CD4-positive, alpha-beta T cell treated with Interleukin-6 at 100 ng/mL for 8 hours (primary cell): ENCODE measurements at places on chromosomes 13 and 19.

DNA sequence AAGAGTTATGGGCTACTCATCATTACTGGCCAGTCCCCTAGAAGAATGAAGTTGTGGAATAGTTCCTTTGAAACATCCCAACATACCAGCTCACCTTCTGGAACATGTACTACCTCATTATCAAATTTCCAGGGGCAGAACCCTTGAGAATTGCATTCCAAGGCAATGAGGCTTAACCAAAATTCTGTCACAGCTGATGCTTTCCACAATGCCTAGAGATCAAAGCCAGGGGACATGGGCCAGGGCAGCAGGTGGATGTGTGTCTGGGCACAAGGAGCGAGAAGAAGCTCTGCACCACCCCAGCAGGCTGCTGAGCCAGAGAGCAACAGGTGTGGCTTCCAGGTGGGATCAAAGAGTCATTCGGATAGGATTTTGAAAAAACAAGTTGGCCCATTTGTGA is 362.1 kb downstream of the EFNB2 start:
- DNase-seq, result no peak

DNA sequence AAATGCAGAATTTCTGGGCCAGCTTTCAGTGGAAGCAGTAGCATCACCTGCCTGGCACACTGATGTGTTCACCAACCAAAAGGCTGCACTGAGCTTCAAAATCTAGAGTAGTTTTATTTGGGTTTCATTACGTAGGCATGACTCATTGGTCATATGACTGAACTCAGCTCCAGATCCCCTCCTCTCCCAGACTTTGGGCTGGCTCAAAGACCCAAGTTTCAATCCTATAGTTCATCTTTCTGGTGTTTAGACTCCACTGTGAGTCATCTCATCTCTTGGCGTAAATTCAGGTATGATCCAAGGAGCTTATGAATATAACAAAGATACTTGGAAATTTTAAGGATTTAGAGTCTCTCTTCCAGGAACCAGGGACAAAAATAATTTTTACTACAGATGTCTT is 17.7 kb downstream of the ZMYM5 start:
- DNase-seq, result no peak

DNA sequence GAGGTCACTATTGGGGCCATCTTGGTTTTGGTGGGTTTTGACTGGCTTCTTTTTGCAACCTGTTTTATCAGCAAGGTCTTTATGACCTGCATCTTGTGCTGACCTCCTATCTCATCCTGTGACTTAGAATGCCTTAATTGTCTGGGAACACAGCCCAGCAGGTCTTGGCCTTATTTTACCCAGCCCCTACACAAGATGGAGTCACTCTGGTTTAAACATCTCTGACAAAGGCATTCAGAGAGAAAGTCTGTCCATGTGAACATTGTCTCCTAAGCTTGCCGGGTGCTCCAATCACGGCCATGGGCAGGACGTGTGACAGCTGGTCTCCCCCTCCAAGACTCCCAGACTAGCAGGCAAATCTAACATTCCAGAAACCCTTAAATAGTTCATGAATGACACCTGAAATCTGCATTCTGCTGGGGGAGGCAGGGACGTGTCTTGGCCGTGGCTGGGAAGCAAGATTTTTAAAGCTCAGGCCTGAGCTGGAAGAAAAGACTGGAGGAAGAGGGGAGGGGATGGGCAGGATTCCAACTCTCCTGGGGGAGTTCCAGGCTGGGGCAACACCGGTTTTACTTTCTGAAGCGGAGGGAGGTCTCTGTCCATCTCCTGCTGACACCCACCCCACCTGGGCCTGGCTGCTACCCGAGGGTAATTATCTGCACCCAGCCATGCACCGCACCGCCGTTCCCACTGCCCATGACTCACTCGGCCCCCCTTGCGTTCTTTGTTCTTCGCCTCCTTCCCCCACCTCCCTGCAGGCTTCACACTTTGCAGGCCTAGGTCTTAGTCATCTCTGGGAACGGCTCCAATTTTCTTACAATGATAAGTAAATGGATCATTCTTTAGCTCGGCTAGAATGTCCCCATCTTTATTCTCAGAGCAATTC is 11.6 kb upstream of the OR1M1 start:
- DNase-seq, result no peak

DNA sequence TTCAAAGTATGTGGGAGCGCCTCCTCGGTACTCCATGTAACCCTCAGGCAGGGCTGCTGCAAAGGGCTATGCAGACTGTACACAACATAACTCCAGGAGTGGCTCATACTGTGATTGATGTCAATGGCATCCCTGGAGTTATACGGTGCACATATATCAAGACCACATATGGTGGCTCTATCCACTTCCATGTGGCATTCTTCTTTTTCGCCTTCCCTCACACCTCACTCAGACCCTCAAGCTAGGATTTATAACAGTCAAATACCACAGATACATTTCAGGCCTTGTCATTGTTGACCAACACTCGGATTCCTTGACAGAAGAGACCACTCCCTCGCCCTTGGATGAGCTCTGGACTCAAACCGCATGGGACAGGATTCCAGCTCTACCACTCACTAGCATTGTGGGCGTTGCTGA is 11.3 kb upstream of the UBL3 start:
- DNase-seq, result no peak

DNA sequence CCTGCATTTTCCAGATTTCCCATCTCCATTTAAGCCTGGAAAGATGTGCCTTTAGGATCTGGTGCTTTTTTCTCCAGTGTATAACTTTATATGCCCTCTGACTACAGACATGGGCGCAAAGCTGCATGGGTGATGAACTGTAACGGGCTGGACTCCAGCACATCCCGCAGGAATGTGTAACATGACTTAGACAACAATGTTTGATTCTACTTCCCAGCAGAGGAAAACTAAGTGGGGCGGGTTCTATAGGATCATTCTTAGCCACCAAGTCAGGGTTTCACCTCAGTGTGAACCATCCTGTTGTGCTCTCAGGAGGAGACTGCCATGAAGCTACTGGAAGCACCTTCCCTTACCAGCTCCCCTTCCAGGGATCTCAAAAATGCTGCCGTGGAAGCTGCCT is 93.2 kb upstream of the SERP2 start:
- DNase-seq, result no peak

DNA sequence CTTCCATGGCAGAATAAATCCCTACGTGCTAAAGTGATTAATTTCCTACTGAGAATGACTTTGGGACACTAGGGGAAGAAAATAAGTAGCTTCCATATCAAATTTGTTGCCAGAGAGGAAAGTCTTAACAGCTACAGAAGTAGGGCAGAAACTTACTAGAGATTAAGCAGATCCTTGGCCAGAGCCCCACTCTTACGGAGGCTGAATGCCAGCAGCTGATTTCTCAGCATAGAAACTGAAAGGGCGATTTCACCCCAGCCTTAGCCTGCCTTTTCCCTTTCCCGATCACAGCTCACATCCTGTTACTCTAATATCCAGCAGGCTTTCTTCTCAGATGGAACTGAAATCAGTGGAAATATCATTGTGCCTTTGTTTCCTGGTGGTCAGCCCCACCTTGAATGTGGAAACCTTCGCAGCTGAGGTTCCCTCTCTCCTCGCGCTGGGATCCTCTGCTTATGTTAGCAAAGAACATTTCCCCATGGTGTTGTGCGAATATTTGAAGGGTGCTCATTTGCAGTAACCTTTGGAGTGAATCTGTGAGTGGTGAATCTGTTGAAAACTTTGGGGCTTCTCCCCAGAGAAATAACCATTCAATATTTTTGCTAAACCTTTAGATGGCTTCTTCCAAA is 8.4 kb downstream of the FAM124A start:
- DNase-seq, result no peak

GRCh38 chr19:48392860-48393558 is 459 bp upstream of the GRIN2D start:
- DNase-seq, result no peak

DNA sequence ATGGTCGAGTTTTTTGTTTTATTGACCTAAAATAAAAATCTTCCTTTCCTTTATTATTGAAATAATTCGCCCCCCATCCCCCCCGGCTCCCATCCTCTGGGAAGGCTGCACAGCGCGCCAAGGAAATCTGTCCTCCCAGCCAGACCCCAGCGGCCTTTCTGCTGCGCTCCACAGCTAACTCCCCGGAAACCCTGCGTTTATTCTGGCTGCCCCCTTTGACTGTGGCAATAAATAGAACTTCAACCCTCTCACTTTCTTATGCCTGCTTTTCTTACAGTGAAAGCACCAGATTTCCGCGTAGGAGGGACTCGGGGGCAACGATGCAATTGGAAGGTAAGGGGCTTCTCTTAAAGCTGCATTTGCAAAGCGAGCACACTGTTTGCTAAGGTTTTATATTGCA is 9.7 kb upstream of the C19orf12 start:
- DNase-seq, result no peak

DNA sequence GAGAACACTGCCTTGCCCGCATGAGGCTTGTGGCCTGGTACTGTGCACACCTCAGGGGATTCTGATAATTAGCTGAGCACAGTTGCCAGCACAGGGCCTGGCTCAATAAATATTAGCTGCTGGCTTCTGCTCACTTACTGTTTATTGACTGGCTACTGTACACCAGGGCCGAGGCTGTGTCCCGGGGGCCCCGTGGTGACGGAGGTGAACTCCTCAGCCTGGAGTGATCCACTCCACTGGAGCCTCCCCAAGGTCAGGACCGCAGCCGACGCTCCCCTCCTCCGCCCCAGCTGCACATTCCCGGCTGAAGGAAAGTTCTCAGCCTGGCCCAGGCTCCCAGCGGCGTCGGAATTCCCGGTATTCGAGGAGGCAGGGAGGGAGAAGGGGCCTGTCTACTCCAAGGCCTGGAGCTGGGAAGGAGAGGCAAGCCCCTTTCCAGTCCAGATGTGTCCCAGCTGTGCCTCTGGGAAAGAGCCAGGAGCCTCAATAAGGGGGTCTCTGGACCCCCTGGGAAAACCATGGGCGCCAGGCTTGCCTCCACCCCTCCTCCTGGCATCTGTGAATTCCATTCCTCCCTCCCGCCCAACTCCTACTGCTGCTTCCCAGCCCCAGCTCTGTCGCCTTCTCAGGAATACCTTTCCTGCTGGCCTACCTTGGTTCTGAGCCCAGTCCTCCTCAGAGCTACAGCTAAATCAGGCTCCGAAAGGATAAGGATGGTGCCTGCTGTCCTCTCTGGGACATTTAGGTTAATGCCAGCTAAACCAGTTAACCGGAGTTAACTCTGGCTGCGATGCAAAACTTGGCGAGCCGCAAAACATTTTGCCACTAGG is 7.3 kb downstream of the RPS16 start:
- DNase-seq, result no peak

DNA sequence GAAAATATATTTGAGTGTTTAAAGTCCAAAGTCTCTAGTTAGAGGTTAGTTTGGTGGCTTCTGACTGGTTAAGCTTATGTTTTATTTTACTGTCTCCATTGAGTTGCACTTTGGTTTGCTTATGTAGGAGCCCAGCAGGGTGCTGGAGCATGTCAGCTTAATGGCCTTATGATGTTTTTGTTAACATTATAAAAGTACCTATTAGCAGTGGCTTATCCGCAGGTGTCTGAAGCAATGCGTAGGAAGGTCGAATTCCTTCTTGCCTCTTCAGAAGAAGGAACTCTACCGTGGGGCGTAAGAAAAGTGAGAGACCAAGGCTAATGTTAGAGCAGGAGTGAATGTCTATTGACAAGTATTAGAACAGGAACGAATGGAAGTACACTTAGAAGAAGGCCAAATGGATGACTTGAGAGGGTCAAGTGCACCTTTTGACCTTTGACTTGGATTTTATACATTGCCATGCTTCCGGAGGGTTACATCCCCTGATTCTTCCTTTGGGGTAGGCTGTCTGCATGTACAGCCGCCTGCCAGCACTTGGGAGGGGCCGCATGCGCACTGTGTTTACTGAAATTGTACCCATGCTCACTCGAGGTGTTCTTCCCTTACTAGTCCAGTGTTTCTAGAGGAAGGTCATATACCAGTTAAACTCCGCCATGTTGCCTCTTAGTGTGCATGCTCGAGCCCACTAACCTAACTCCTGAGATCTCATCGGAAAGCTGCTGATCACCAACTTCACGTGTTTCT is 793.9 kb upstream of the PCDH9 start:
- no peak for DNase-seq

GRCh38 chr19:33914599-33914998 is 117.9 kb downstream of the KCTD15 start:
- DNase-seq, result no peak

DNA sequence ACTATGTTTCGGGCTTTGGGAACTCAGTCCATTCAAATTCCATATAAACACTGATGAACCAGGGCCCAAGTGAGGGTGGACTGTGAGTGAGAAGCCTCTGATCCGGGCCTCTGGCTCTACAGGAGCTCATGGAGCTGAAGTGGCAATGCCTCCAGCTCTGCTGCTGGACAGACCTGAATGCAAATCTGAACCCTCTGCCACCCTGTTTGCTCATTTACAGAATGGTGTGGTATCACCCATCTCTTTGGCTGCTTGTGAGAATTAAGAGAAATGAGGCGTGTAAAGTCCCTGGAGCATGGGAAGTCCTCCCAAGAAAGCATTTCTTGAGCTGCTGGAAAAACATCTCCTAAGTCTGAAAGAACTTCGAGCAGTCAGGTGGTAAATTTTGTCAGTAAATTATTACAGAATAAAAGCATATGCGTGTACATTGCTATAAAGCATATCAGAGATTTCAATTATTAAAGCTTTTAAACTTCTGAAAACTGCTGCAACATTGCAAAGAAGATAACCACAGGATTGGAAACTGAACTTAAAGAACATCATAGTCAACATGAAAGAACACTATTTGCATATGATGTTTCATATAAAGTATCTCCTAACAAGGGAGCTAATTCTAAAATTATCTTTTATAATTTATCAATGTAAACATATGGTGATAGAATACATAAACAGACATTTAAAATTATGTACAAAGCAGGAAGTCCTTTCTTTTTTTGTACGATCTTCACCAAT is 369.0 kb downstream of the UQCRFS1 start:
- DNase-seq, result no peak

DNA sequence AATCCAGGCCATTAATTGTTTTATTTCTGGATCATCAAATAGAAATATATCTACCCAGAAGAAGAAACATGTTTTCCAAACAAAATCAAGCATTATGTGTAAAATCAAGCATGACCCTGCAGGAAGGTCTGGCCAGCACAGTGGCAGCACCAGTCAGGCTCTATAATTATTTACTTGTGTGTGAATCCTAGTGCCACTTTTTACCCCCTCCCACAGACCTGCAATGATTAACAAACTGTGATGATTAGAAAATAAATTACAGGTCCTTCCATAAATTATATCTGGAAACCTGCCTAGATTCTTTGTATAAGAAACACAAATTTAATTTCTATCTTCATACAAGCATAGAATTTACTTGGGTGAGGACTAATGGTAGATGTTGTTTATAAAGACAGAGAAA is 186.1 kb downstream of the GPC6 start:
- DNase-seq, result no peak

- no peak for DNase-seq
Observed at GRCh38 chr19:39098365-39099269, 14.4 kb downstream of the ACP7 start.

- DNase-seq, result no peak
Observed at GRCh38 chr13:30880856-30881155, 25.3 kb upstream of the MEDAG start.
